RWPE2 (cell line): ENCODE measurements at places on chromosomes 12 and 14.

GRCh38 chr14:81147140-81147897 is 73.4 kb downstream of the GTF2A1 start:
- DNase-seq, result no peak

- no peak for DNase-seq
Observed at GRCh38 chr12:122116707-122117535, 38.4 kb downstream of the MLXIP start.

DNA sequence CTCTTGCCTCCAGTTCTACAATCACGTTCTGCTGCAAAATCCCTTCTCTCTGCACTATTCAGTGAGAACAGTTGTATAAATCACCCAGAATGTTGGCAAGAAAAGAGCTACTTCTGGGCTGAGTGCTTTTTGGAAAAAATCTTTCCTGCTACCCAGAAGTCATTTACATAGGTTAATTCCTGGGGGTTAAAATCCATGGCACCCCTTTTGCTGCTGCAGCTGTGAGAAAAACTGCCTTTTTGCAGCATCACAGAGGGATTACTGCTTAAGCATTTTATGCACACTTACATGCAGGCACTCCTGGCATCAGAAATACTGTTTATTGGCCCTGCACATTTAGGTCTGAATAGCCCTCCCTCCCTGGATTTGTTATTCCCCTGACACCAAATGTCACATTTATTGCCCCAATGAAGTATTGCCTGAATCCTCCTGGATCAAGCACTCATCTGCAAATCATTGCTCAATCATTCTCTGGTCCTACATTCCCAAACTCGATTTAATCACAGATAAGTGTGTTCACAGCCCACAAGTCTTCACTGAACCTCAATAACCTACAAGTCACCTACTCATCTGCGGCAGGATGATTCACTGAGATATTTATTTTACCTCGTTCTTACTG is 43.1 kb upstream of the CCDC196 start:
- DNase-seq, result no peak

DNA sequence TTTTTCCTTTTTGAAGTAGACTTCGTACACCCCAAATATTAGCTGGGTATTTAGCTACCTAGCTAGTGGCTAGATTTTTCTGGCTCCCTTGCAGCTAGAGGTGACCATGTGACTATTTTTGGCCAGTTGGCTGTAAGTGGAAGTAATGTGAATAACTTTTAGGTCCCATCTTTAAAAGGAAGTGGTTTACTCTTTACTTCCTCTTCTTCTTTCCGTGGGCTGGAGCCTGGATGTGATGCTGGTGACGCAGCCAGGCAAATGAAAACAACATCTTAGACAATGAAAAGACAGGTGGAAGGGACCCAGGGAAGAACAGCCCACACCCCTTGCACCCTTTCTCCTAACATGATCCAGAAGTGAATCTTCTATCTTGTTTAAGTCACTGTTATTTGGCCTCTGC is 245.5 kb downstream of the ATP23 start:
- DNase-seq, result no peak

GRCh38 chr12:127310548-127310947 is 956.4 kb upstream of the TMEM132C start:
- no peak for DNase-seq

- DNase-seq, result no peak
Observed at GRCh38 chr12:122081697-122082221, 3.2 kb downstream of the MLXIP start.

- no peak for DNase-seq
Observed at GRCh38 chr12:119835068-119835467, 42.1 kb downstream of the CIT start.

- no peak for DNase-seq
Observed at GRCh38 chr14:59301354-59301753, 112.9 kb downstream of the DAAM1 start.

DNA sequence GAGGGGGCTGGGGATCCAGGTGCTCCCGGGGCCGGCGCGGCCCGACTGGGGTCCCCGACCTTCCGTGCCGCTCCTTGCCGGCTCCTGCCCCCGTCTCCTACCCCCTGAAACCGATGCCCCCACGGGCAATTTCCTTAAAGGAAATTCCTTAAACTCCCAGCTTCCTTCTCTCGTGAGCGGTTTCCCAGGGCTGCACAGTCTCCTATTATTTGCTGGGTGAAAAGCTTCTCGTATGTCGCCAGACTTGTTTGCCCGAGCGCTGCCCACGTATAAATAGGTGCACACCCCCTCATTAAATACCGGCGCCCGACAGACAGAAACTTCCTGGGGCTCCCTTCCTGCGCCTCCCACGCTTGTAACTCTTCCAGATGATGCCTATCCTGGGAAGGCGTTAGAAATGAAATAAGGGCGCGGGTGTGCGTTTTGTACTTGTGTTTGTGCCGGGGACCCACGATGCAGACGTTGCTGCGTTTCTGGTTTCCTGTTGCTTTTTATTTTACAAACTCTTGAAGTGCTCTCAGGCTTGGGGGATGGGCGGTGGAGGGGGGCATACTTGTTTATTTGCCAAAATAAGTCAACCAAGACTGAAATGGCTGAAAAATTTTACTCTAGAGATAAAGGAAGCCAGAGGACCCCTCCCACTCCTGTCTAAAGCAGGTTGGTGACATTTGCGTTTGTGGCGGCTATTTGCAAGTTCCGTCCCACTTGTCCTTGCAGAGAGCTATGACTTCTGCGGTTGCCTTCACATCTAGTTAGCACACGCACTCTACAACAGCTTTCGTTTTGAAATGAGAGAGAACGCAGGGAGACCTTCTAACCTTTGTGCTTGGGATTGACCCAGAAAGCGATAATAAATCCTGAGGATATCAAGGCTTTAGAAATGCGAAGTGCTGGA is 1.0 kb downstream of the HIP1R start:
- DNase-seq, result no peak

- no peak for DNase-seq
Observed at GRCh38 chr12:25084816-25085215, 110.1 kb downstream of the DNAI7 start.

- DNase-seq, result no peak
Observed at GRCh38 chr14:35001621-35002020, 18.8 kb downstream of the SRP54 start.

GRCh38 chr12:64120568-64120967 is 101.5 kb downstream of the KICS2 start:
- DNase-seq, result no peak

GRCh38 chr12:60162988-60163720 is 567.3 kb downstream of the SLC16A7 start:
- DNase-seq, result no peak

DNA sequence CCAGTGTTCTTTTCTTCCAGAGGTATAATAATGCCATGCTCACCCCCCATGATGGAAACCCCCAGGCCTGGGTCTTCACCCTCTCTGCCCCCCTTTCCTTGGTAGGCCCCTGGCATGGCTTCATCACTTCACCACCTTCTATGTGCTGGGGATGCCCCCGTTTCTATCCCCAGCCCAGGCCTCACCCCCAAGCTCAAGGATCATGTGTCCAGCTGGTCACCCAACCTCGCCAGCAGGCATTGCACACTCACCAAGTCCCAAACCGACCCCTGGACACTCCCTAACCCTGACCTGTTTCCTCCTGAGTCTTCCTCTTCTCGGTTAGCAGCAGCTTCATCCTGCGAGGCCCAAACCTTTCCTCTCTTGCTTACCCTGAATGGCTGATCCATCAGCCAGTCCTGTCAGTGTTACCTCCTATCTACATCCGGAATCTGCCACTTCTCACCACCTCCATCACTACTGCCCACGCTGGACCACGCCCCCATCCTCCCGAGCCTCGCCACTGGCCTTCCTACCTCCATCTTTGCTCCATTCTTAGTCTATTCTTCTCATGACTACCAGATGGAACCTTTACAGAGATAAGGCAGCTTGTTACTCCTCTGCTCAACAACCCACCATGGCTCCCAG is 69.0 kb downstream of the MVK start:
- no peak for DNase-seq

DNA sequence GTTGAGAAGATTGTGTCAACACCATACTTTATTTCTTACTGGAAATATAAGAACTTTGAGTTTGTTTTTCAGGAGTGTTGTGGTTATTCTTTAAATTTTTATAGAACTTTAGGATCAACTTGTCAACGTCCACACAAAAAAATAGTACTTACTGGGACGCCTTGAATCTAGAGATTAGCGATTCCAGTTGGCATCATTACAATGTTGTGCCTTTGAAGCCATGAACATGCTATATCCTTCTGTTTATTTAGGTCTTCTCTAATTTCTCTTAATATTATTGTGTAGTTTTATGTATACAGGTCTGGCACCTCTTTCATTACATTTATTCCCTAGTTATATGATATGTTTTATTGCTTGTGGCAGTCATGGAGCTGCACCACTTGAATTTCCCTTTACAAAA is 320.8 kb upstream of the CCDC196 start:
- no peak for DNase-seq

GRCh38 chr12:4140581-4141301 is 132.8 kb upstream of the CCND2 start:
- peak; percentile 23 for DNase-seq

- no peak for DNase-seq
Observed at GRCh38 chr14:104725772-104726548, 1.9 kb downstream of the ADSS1 start.

GRCh38 chr12:46267825-46268582 is 839 bp downstream of the SLC38A1 start:
- DNase-seq, result no peak

GRCh38 chr12:4135919-4136605 is 137.5 kb upstream of the CCND2 start:
- DNase-seq, result peak; percentile 59

DNA sequence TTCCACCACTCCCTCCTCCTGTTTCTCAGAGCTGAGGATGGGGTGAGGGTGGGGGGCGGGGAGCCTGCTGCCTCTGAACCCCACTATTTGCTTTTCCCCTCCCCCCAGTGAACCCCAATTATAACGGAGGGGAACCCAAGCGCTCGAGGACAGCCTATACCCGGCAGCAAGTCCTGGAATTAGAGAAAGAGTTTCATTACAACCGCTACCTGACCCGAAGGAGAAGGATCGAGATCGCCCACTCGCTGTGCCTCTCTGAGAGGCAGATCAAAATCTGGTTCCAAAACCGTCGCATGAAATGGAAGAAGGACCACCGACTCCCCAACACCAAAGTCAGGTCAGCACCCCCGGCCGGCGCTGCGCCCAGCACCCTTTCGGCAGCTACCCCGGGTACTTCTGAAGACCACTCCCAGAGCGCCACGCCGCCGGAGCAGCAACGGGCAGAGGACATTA is 1.1 kb downstream of the HOXC4 start:
- DNase-seq, result no peak

- no peak for DNase-seq
Observed at GRCh38 chr12:68786929-68787328, 21.0 kb upstream of the MDM2 start.

- DNase-seq, result no peak
Observed at GRCh38 chr12:62767946-62768345, 167.0 kb downstream of the PPM1H start.

DNA sequence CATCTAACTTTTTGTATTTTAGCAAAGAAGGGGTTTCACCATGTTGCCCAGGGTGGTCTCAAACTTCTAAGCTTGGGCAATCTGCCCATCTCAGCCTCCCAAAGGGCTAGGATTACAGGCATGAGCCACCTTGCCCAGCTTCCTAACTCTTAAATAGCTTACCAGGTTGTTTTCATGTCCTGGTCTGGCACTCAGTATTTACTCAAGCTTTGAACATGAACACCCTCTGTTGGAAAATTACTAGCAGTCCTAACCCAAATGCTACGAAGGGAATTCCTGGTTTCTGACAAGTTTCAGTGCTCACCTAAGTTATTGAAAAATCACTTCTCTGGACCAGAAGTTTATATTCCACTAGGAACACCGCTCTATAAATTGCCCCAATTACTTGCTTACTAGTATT is 32.5 kb upstream of the GCH1 start:
- DNase-seq, result no peak

DNA sequence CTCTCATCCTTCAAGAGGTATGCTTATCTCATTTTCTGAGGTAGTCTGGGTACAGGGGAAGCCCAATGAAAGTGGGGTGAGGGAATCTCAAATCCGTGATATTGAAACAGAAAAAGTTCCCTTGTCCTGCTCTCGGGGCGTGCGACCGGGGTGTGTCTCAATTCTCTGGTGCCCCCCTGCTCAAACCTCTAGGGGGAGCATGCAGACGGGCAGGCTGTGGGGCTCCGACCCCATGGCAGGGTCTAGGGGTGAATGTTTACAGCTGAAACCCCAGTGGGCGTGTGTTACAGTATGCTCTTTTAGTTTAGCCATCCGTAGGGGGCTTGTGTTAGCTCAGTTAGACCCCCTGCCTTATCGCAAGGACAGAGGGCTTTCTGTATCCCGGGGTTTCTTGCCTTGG is 68.7 kb downstream of the PTPRQ start:
- DNase-seq, result peak; percentile 19

- peak; percentile 34 for DNase-seq
Observed at GRCh38 chr12:132307976-132308852, 21.2 kb downstream of the GALNT9 start.

- DNase-seq, result no peak
Observed at GRCh38 chr12:54684636-54685630, 36.8 kb upstream of the DCD start.

GRCh38 chr12:44509471-44509870 is 366.6 kb downstream of the NELL2 start:
- no peak for DNase-seq

GRCh38 chr12:107159384-107159900 is 66.1 kb upstream of the CRY1 start:
- no peak for DNase-seq

GRCh38 chr12:6952121-6952862 is 1.1 kb downstream of the PTPN6 start:
- peak; percentile 49 for DNase-seq

- no peak for DNase-seq
Observed at GRCh38 chr14:25095736-25096437, 45.9 kb upstream of the STXBP6 start.

- DNase-seq, result no peak
Observed at GRCh38 chr12:132689227-132689626, 1.8 kb downstream of the PXMP2 start.

DNA sequence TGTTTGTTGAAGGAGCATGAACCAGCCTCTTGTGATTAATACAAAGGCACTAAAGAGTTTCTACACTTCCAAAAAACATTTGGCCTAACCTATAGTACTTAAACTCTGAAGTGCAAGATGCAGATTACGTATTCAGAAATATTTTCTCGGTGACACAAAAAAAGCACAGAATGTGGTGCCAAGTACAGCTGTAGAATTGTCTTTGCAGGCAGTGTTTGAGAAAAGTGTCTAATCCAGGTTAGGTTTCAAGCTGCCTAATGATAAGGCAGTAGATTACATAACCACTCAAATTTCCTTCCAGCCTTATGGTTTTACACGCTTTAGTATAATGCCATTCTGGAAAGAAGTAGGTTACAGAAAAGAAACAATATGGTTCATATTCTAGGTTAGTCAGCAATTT is 205.2 kb downstream of the KLHL28 start:
- DNase-seq, result no peak

- no peak for DNase-seq
Observed at GRCh38 chr12:6818222-6818621, 3.4 kb upstream of the GPR162 start.

GRCh38 chr12:33222357-33222756 is 217.3 kb downstream of the SYT10 start:
- DNase-seq, result no peak

- DNase-seq, result no peak
Observed at GRCh38 chr14:96162265-96162664, 42.4 kb upstream of the BDKRB2 start.
